ENCODE measurements at places on chromosomes 7 and 10.

GRCh38 chr7:99489235-99489634 is 10.8 kb downstream of the ZNF394 start:
- no peak for DNase-seq

GRCh38 chr7:97021747-97022490 is 2.7 kb downstream of the DLX5 start:
- DNase-seq, result no peak

DNA sequence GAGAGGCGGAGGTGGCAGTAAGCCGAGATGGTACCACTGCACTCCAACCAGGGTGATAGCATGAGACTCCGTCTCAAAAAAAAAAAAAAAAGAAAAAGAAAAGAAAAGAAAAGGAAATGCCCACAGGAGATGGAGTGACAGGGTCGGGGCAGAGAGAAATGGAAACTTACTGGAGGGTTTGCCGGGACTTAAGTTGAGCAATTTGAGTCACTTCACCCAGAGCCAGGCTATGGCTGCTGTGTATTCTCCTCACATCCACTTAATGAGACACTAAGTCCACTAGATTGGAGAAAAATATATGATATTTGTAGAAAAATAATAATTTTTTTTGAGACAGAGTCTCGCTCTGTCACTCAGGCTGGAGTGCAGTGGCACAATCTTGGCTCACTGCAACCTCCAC is 4.6 kb upstream of the PFKFB3 start:
- no peak for DNase-seq

GRCh38 chr10:119461380-119461779 is 81.1 kb downstream of the RGS10 start:
- no peak for DNase-seq

DNA sequence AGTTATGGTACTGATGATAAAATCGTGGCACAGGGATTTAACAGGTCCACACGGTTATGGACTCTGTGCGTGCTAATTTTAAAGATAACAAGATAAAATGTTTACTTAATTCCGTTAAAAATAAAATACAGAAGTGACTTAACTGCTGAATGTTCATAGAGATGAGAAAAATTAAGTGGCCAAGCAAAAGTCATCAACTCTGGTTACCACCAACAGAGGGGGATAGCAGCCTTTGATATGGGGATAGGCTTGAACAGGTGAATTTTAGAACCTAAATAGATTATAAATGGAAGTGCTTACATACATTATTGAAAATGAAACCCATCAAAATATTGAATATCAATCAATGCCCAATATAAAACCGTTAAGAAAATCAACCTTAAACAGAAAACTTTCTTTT is 245.0 kb downstream of the WDR37 start:
- no peak for DNase-seq

DNA sequence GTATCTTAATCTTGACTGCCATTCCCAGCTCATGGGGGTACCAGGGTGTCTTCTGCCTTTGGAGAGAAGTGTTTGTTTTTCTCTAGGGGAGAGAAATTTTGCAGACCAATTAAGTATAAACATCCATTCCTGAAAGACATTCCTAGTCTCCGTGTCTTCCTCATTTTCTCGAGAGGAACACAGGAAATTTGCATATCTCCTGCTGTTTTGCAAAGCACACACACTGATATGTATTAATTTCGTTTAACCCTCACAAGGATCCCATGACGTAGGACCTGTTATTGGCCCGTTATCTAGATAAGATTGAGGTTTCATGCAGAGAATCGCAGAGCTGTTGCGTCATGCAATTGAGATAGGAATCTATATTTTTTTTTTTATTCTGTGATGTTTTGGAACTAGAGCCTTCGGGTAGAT is 944 bp downstream of the RHBDD2 start:
- DNase-seq, result no peak

DNA sequence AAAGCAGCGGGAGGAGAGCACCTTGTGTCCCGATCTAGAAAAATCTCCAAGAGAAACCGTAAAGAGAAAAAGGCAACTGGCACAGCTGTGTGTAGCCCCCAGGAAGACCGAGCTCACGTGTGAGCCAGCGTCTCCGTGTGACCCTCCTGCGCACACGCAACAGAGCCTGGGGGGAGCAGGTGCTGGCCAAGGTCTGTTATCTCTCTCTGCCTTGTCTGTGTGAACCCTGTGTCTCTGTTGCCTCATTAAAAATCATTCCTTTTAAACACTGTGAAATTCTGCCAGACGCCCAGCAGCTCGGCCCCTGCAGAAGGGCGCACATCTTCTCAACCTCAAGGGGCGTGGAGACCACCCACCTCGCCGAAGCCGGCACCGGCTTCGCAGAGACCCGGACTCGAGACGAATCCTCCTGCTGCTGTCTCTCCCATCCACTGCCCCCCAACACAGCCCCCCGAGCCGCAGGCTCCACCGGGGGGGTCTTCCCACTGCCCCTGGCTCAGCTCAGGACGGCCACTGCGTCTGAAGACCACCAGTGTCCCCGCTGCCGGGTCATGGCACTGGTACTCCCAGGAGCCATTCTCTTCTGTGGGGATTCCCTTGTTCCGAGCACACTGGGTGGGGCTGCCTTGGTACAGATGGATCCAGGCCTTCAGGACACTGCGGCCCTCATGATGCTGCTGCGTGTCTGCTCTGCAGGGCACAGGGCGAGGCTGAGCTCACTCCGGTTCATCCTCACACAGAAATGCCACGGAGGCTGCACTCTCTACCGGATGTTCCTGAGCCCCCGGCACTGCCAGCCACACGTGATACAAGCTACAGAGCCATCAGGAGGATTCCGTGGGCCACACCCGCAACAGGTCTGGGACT is 94.3 kb upstream of the DNAAF5 start:
- no peak for DNase-seq

- no peak for DNase-seq
These were observed 166.5 kb downstream of the EGFR start for GRCh38 chr7:55185321-55185802.

DNA sequence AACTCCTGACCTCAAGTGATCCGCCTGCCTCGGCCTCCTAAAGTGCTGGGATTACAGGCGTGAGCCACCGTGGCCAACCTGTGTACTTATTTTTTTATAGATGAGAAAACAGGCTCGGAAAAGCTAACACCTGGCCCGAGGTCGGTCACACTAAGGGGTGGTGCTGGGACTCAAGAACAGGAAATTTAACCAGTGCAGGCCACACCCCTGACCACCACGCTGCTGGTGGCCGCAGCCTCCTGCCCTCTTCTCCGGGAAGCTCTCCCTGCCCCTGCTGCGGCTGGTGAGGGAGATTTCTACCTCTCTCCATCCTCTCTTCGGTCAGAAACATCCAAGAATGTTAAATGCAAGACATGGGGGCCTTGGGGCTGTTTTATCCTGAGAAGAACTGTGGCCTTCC is 63.2 kb downstream of the TNRC18 start:
- no peak for DNase-seq

- DNase-seq, result no peak
These were observed 1082.4 kb downstream of the KCNMA1 start for GRCh38 chr10:76555067-76555670.

DNA sequence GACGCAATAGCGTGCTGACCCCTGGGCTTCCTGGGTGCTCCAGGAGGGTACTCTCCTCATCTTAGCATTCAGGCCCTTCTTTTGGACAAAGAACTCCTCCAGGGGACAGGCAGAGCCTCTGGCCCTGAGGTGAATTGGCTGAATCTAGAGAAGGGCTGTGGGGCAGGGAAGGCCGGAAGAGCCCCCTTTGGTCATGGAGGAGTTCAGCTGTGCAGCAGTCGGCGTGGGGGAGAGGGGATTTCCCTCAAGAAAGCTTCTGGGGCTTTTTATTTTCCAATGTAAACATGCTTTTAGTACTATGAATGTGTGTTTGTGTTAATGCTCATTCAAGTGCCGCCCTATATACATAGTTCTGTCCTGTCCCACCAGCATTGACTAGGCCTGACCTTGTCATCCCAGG is 38.8 kb downstream of the FIGNL1 start:
- DNase-seq, result no peak

- DNase-seq, result no peak
These were observed 23.5 kb upstream of the PRF1 start for GRCh38 chr10:70626056-70626455.

DNA sequence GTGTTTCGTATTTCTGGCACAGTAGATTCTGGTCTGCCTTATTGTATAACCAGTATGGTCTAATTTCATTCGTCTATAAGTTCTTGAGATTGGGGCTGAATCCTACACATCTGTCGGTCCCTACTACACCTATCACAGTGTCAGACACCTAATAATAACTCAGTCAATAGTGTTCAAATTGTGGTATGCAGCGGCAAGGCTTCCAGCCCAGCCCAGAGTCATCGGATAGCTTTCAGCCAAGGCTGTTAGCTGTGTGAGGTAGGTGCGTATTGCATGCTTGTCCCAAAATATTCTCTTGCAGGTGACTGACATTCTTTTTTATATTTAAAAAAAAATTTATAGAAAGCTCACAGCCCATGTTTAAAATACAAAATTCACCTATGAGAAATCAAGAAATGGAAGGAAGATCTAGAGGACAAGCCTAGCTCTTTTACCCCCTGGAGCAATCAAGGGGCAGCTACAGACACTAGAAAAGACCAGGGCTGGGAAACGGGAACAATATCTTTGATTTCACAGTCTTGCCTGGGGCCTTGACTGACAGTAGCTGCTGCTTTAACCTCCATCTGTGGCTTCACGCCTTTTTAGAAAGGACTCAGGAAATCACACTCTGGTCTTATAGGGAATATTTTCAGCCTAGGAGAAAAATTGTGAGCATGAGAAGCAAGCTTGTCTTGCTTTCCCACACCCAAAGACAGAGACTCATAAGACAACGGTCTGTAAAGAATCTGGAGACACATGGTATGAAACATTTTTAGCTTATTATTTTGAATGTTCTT is 9.5 kb upstream of the ASB4 start:
- DNase-seq, result no peak

DNA sequence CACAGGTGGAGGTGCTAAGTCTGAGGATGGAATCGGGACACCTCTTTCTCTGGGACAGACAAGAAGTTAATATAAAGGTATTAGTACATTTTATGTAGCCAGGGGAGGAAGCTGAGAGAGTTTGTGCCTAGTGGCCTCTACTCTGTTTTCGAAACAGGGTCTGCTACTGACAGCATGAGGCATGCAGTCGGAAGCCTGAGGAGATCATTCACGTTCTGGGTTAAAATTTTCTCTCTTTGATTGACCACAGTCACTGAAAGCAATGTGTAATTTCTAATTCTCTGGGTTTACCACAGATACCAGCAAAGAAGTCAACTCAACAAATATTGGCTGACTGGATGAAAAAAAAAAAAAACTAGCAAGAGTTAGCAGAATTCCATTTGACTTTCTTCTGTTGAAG is 53.3 kb upstream of the KCTD7 start:
- DNase-seq, result no peak

GRCh38 chr7:47337531-47337930 is 244.4 kb downstream of the TNS3 start:
- no peak for DNase-seq

DNA sequence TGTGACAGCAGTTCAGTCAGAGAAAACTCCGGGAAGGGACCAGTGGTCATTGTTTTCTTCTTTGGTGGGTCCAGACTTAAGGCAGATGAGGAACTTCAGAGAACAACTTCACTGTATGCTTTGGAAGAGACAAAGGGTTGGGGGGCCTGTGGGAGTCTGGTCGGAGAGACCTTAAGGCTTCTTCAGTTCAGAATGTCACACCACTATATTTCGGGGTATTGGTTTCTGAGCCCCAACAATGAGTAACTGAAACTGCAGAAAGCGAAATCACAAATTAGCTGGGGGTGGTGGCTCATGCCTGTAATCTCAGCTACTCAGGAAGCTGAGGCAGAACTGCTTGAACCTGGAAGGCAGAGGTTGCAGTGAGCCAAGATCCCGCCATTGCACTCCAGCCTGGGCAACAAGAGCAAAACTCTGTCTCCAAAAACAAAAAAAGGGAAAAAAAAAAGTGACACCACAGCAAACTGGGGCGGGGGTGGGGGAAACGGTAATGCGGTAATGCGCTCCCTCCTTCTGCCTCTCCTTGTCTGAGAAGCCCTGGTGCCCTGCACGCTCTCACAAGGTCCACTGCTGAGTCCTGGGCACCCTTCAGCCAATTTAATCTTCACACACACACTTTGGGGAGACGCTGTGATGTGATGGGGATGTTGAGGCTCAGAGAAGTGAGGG is 2.2 kb upstream of the ADIRF start:
- DNase-seq, result no peak

GRCh38 chr7:134755422-134756022 is 23.9 kb upstream of the CALD1 start:
- DNase-seq, result no peak

GRCh38 chr7:100949227-100949932 is at the start of gene MUC3A:
TSS of gene MUC3A (plus strand) at chr7:100949534. CDS start at chr7:100949625, 91 bp downstream.
- no peak for DNase-seq

DNA sequence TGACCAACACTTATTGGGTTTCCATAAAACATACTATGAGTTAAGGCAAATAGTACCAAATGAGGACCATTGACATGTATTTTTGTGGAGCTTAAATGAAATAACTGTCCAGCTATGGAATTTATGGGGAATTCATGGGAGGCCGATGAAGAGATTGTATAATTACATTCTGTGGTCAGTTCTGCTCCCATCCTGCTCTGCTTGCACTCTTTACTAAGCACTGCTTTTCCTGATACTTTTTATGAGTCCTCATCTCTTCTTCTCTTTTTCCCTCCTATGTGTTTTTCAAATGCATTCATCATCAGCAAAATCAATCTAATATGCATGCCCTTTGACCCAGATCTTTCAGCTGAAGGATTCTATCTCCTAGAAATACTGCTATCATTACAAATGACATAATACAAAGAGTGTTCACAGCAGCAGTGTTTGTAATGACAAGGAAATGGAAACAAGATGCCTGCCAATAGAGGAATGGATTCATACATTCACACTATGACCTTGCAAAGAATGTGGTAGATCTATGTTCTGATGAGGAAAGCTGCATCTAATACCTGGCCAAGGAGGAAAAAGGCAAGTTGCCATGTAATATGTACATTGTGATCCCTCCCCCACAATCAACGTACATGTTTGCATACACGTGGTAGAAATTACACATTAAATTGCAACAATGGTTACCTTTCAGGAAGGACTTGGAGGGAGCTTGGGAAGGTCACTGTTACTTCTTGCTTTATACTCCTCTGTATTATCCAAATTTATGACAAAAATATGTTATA is 73.9 kb downstream of the PCGF5 start:
- no peak for DNase-seq

DNA sequence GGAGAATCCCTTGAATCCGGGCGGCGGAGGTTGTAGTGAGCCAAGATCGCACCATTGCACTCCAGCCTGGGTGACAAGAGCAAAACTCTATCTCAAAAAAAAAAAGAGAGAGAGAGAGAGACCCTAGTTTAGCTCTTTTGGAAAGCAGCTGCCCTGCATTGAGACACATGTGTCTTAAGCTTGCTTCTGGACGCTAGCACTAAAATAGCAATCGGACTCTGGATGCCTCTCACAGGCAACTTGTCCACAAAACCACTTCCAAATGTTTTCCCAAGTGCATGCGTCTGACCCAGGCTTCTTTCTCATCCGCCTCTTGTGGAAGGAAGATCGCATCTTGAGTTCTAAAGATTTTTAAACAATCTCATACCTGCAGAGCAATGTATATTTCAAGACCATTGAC is 182.7 kb downstream of the CUX1 start:
- no peak for DNase-seq

- peak; percentile 34 for DNase-seq
These were observed 76.3 kb downstream of the CLIP2 start for GRCh38 chr7:74365322-74366022.

GRCh38 chr7:1112109-1112508 is 24.2 kb downstream of the GPER1 start:
- DNase-seq, result no peak

GRCh38 chr7:20598459-20599309 is 16.8 kb upstream of the ABCB5 start:
- DNase-seq, result no peak
